ENCODE measurements at places on chromosomes 4 and X.

DNA sequence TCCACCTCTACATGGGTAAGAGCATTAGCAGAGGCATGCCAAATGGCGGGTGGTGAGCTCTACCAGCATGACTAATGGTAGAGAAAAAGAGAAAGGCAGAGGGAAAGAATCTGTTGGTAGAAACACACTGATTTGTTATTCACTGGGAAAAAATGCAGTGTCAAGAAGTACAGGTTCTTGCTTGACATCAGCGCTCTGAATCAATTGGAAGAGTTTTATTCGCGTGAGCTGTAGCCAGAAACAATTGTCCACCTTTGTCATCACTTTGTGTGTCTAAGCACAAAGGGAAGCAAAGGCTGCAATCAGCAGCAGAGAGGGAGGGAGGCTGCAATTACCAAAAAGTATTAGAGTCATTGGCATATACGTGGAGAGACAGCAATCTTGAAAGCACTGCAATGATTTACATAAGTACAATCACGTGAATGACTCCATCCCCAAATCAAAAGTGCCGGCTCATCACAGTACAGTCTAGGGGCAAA, 67.7 kb upstream of the HS3ST1 start:
- ATAC-seq: no peak

DNA sequence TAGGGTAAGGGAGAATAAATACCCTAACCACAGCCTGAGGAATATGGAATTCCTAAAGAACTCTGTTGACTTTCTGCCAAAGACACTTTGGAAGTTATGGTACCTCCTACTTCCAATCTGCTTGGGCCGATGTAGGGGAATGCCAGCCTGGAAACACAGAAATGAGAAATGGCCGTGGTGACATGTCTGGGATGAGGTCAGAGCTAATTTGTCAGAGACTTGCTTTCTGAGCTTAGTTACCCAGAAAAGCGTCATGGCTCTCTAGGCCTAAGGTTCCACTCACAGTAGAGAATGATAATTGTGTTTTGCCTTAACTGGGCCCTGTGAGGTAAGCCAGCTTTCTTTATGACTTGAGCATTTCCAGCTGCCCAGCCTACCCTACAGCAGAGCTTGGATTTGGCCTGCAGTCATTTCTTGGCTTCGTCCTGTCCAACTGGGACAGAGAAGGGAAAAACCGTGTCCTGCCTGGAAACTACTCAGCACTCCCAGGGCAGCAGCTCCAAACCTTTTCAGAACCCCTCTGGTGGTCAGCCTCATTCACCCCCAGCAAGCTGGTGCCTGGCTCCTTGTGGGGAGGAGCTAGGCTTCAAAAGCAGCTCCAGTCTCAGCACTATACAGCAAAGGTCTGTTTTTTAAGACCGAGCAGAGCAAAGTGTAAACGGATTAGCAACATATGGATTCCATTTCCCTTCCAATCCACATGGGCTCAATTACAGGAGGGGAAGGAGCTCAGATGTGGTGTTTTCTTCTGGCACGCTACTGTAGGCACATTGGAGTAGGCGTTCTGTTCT, 92.3 kb downstream of the RLIM start:
- no peak for ATAC-seq

- ATAC-seq: no peak
These were observed at the start of gene OTOP1 for GRCh38 chr4:4226606-4227438. OTOP1 (minus strand) TSS chr4:4226929; CDS start chr4:4226864, 65 bp downstream.

DNA sequence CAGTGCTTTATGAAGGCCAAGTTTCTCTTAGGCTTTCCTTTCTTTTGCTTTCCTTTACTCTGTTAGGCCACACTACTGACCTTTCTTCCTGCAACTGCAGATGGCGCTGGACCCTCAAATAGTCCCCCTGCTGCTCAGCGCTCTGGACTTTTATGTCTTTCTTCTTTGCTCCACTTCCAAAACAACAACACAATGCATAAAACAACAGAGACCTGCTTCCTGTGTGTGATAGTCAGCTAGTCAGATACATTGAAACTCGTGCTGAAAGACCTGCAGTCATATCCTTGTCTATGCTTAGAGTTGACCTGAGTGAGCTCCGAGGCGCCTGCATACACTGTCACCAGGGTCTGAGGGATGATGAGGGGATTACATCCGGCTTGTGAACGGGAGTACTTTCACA, 108.9 kb upstream of the TEX13D start:
- ATAC-seq: no peak

DNA sequence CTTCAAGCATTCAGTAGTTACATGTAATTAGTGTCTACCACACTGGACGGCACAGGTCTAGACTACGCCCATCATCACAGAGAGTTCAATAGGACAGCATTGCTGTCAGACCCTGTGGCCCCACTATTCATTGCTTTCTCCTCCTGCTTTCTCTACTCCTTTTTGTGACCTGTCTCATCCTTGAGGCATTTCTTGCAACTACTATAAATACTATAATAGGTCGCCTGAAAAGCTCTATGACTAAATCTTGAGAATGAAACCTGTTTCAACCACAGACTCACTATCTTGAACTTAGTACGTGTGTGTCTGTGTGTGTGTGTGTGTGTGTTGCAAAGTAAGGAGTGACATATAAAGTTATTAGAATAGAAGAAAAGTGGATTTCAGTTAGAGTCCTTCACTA, 252.9 kb upstream of the KLF3 start:
- peak; percentile 12 for ATAC-seq

GRCh38 chr4:128168701-128169100, 107.6 kb downstream of the LARP1B start:
- no peak for ATAC-seq

GRCh38 chrX:113793563-113793962, 790.3 kb upstream of the HTR2C start:
- ATAC-seq: no peak

- no peak for ATAC-seq
These were observed 138.3 kb upstream of the TEX13D start for GRCh38 chrX:124194199-124194598.

GRCh38 chr4:19945979-19946380, 305.7 kb upstream of the SLIT2 start:
- no peak for ATAC-seq

GRCh38 chr4:70564033-70564432, 28.0 kb upstream of the AMBN start:
- no peak for ATAC-seq

GRCh38 chr4:155690044-155690837, 23.6 kb downstream of the GUCY1A1 start:
- ATAC-seq: no peak

DNA sequence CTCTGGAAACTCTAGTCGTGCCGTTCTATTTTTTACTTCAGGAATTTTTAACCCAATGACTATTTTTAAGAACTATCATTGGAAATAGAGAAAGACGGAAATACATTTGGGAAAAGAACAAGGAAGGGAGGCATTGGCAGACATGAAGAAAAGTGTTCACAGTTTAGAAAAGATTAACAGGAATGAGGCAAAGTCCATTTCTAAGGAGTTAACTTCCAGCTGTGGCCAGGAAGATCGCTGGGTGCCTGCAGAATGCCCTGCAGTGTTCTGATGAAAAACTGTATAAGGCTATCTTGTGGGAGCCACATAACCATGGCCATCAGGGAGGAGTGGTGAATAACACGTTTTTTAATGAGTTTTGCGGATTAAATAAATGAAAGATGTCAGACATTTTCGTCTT, 150.6 kb upstream of the VCX3A start:
- ATAC-seq: no peak

- ATAC-seq: no peak
These were observed 392.6 kb upstream of the EPHA5 start for GRCh38 chr4:66062921-66063320.

DNA sequence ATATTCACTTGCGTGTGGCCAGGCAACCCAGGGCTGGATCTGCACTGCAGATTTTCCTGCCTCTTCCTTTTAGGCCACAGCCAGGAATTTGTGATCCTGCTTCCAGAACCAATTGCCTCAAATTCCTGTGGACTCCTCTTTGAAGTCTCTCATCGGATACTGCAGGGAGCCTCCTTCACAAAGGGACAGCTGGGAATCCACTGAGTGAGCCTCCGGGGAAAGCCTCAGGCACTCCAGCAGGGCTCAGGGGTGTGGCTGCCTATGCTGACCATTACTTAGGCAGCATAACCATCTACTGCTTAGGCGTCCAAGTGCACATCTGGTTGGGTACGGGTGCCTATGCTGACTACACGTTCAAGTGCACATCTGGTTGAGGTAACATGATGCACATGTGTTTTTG, 321.5 kb downstream of the NLGN4X start:
- no peak for ATAC-seq

- no peak for ATAC-seq
These were observed 21.0 kb downstream of the SULT1E1 start for GRCh38 chr4:69838977-69839376.

Data from stimulated activated memory B cell treated with anti-CD40 and anti-IgM and Interleukin-4, amounts not matched to agents 10 μg/mL and 1 μg/mL and 100 μg/mL, for 72 hours (primary cell).